MCF 10A (cell line): ENCODE measurements at places on chromosomes 11 and 22. TPM values are rescaled to one million over a fixed set of nuclear protein-coding genes. Genes with fewer than 3 reads are reported as not detected.

The TRIM64C gene
- not detected in 2 replicates for total RNA-seq

The RTN4RL2 gene
- total RNA-seq, result 2.0 and 3.2 TPM in 2 replicates

The LDHAL6A gene
- not detected in 2 replicates for total RNA-seq

The NUDT8 gene
- total RNA-seq, result 3.6 and 6.9 TPM in 2 replicates

The DDI1 gene
- total RNA-seq, result not detected in 2 replicates

The PKP3 gene
- total RNA-seq, result 129 and 177 TPM in 2 replicates

The PAAF1 gene
- 21.6 and 26.4 TPM in 2 replicates for total RNA-seq

The TPBGL gene
- total RNA-seq, result not detected in 2 replicates

The GGT1 gene
- total RNA-seq, result 0.63 and 0.76 TPM in 2 replicates

The P2RY2 gene
- 0.56 and 1.0 TPM in 2 replicates for total RNA-seq

The MAJIN gene
- total RNA-seq, result not detected in 2 replicates

The FAM111B gene
- total RNA-seq, result 0.74 and 1.6 TPM in 2 replicates

The HDHD5 gene
- 38.7 and 51.8 TPM in 2 replicates for total RNA-seq

The MUC2 gene
- 0.02 TPM in 2 replicates for total RNA-seq

The HEPHL1 gene
- total RNA-seq, result not detected in 2 replicates

The MUC5AC gene
- not detected in 2 replicates for total RNA-seq

The SLC6A5 gene
- total RNA-seq, result not detected in 2 replicates

The IGSF9B gene
- total RNA-seq, result 13.9 and 19.7 TPM in 2 replicates

The KRTAP5-9 gene
- not detected in 2 replicates for total RNA-seq

The TIGD3 gene
- total RNA-seq, result 0.14 TPM in 1 of 2 replicates, not detected in the other

The CNTF gene
- 2.4 and 2.9 TPM in 2 replicates for total RNA-seq

The MED19 gene
- 32.3 and 36.2 TPM in 2 replicates for total RNA-seq

The TST gene
- total RNA-seq, result 16.2 and 16.4 TPM in 2 replicates

The RAB38 gene
- 77.7 and 80.9 TPM in 2 replicates for total RNA-seq

The FADS3 gene
- 145 and 184 TPM in 2 replicates for total RNA-seq

The LRRC74B gene
- not detected in 2 replicates for total RNA-seq

The GLYATL2 gene
- total RNA-seq, result not detected in 2 replicates

The ZNF215 gene
- 9.2 and 11.1 TPM in 2 replicates for total RNA-seq

The SPON1 gene
- total RNA-seq, result not detected in 2 replicates

The FJX1 gene
- total RNA-seq, result 33.3 and 53.7 TPM in 2 replicates

The DGCR6 gene
- 1.6 and 1.7 TPM in 2 replicates for total RNA-seq

The C11orf97 gene
- not detected in 2 replicates for total RNA-seq

The MGAT3 gene
- total RNA-seq, result not detected in 2 replicates

The CALCB gene
- total RNA-seq, result 4.1 and 4.3 TPM in 2 replicates

The CRYBB2 gene
- 0.52 and 0.68 TPM in 2 replicates for total RNA-seq

The DDTL gene
- 2.1 and 2.5 TPM in 2 replicates for total RNA-seq

The ADAMTS15 gene
- total RNA-seq, result 0.54 and 0.70 TPM in 2 replicates

The TMPRSS5 gene
- total RNA-seq, result 0.49 and 0.83 TPM in 2 replicates
